ENCODE measurements at places on chromosomes 2 and 18.

GRCh38 chr2:169862816-169863215 is 35.6 kb downstream of the UBR3 start:
- no peak for DNase-seq

- no peak for DNase-seq
Measured at GRCh38 chr18:13278062-13278630, 59.6 kb downstream of the LDLRAD4 start.

DNA sequence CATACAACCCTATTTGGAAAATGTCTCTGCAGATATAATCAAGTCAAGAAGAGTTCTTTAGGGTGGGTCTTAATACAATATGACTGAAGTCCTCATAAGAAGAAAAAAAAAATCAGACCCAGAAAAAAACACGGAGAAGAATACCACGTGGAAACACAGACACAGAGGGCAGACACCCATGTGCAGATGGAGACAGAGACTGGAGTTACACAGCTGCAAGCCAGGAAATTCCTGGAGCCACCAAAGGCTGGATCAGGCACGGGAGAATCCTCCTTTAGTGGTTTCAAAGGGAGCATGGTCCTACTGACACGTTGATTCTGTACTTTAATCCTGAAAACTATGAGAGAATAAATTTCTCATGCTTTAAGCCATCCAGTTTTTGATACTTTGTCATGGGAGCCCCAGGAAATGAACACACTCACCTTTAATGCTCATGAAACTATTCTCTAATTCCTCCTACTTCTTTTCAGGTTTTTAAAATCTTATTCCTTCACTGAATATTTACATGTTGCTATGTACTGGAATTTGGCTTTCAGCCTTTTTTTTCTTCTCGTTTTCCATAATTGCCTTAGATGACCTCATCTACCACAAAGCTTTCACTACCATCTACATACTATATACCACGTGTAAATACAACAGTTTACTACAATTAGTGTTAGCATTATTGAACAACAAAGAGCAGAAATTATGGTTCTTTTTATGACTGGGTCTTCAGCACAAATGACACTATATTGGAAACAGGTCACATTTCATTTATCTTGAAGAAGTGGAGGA is 529.1 kb downstream of the IRS1 start:
- no peak for DNase-seq

DNA sequence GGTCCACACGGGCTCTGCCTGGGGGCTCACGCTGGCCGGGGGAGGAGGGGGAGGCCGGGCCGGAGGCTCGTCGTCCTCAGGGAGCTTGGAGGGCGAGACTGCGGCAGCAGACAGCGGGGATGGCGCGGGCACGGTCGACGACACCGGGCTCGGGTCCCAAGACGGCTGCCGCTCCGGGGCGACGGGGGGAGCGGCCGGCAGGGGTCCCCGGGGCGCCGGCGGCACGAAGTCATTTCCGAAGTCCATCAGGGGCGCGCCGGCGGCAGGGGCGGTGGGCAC is 491 bp downstream of the RTN4 start:
- DNase-seq, result no peak

- DNase-seq, result no peak
Measured at GRCh38 chr2:107028661-107029060, 142.7 kb upstream of the ST6GAL2 start.

DNA sequence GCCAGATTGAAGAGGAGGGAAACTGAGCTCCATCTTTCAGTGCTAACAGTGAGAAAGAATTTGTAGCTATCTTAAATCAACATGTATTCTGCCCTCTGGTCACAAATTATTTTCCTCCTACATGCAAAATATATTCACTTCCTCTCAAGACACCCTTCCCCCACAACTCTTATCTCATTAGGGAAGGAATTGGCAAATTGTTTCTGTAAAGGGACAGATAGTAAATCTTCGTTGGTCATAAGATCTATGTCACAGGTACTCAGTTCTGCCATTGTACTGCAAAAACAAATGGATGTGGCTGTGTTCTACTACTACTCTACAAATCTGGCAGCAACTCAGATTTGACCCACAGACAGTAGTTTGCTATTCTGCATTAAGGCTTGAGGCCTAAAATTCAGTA is 53.0 kb upstream of the CYP20A1 start:
- DNase-seq, result no peak

DNA sequence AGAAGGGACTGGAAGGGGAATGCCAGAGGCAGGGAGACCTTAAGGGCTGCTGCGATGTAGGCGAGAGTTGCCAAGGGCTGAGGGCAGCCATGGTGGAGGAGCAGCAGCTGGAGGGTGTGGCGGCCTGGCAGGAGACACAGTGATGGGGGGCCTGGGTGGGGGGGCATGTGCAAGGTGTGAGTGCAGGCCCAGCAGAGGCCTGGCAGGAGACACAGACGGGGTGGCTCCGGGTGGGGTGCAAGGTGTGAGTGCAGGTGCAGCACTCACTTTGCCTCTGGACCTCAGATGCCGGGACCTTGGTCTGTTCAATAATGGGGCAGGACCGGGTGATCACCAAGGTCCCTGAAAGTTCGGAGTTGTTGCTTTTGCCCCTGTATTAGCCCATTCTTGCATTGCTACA is 76.2 kb upstream of the ODC1 start:
- no peak for DNase-seq
